ENCODE measurements at places on chromosomes 5 and 9.

GRCh38 chr9:101462558-101462957, 27.0 kb upstream of the ALDOB start:
- no peak for DNase-seq

DNA sequence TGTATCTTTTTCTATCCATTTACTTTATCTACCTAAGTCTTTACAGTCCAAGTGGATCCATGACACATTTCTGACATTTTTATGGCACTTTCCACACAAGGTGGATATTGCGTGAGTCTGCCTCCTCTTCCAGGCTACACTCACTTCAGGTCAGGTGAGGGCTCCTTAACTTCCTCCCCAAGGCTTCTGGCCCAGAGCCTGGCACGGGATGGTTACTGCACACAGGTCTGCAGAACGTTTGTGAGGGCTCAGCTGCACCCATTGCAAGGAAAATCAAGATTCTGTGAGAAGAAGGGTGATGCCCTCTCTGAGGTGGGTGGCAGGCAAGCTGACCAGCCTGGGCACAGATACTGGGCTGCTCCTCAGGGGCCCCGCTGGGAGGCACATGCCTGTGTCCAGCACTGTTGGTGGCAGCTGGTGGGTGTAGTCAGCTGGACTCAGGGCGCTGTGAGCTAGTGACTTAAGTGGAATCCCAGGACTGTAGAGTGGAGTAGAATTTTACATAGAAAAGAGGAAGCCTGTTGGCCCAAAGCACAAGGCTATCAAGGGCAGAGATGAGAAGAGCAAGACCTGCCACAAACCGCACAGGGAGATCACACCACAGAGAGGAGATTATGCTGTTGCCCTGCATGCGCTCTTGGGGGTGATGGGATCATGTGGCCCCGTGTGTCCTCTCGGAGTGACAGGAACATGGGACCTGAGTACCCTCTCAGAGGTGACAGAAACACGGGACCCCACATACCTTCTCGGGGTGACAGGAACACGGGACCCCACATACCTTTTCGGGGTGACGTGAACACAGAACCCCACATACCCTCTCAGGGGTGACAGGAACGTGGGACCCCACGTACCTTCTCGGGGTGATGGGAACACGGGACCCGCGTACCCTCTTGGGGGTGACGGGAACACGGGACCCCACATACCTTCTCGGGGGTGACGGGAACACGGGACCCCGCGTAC, 21.3 kb downstream of the AHRR start:
- DNase-seq, result no peak

DNA sequence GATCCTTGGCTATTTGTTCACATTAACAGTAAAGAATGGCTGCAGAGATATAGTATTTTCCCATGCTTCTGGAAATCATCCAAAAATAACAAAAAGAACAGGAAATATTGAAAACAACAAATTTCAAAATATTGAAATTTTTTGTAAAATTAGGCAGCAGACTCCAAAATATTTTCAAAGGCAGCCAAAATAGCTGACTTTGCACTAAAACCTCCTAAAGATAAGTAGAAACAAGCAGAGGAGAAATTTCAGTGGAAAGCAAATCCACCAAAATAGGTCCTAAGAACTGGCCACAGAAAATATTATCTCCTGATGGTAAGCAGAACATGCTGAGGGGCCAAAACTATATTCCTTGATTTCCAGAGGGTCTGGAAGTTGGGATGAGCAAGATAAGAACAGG, 456.3 kb upstream of the DMAC1 start:
- DNase-seq, result no peak

- DNase-seq, result no peak
Measured at GRCh38 chr5:103617913-103618312, 55.3 kb upstream of the NUDT12 start.

GRCh38 chr5:63439537-63439936, 522.7 kb downstream of the HTR1A start:
- no peak for DNase-seq

GRCh38 chr9:124621371-124622328, 114.5 kb upstream of the NR5A1 start:
- DNase-seq, result peak; percentile 88

GRCh38 chr5:13955896-13956295, 11.4 kb upstream of the DNAH5 start:
- DNase-seq, result peak; percentile 40

GRCh38 chr5:68652534-68652965, 437.0 kb downstream of the PIK3R1 start:
- peak; percentile 74 for DNase-seq

DNA sequence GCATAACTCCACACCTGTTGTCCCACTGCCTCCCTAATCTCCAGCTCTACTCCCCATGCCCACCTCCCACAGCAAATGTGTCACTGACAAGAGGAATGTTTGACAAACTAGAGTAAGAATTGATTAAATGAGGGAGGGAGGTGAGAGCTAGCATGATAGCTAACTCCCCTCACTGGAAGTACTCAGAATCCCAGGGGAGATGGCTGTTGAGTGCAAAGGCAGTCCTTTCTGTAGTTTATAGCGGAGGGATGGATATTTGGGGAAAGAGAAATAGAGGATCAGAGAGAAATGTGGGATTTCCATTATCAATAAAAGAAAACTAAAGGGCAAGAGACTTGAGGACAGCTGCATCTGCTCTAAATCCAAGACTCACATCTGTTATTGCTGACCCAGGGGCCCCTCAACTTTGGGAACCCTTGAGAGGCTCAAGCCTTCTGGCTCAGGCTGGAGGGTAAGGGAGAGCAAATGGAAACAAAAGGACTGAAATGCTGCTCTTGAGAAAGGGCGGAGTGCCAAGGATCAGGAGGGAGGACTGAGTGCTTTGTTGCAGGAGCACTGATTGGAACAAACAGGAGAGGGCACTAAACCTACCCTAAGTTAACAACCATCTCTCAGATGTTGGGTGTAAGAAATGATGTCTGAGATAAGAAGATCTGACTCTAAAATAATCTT, 372.1 kb downstream of the NTRK2 start:
- DNase-seq, result no peak

GRCh38 chr9:78023003-78023741, 8.4 kb downstream of the GNAQ start:
- DNase-seq, result peak; percentile 83

DNA sequence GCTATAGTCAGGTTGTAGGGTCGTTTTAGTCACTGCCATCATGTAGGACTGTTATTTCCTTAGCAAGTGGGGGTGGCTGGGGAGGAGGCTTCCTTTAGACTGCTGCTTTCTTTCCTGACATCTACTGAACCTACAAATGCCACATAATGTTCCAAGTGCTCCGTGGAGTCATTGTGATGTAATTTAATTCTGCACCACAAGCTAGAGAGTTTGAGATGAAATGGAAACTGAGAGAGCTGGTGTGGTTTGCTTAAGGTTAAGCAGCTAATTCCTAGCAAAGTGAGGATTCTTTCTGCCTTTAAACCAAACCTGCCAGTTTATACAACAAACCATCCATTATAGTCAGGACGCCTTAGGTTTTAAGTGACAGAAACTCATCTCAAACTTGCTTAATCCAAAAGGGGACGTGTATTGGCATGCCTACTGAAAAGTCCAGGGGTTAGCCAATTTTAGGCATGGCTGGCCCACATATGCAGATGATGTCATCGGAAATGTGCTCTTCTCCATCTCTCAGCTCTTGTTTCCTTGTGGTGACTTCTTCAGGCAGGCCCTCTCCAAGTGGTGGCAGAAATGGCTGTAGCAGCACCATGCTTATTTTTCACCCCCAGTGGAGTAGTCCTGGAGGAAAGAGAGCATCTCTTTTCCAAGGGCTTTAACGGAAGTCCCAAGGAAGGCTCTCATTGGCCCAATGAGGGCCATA, 30.5 kb downstream of the ZNF618 start:
- peak; percentile 55 for DNase-seq

DNA sequence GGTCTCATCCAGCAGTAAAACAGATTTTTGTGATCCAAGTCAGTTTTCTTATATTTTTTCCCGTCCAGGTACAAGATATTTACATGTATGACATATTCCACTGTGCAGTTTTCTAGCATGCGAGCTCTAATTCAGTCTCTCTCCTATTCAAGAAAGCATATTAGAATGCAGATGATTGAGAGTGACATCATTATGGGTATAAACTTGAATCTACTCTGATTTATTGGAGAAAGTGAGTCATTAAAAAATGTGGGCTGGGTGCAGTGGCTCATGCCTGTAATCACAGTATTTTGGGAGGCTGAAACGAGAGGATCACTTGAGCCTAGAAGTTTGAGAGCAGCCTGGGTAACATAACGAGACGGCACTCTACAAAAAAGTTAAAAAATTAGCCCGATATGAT, 6.2 kb downstream of the FER start:
- peak; percentile 45 for DNase-seq

GRCh38 chr5:36496471-36496870, 109.9 kb upstream of the SLC1A3 start:
- no peak for DNase-seq

GRCh38 chr5:145189746-145190145, 645.4 kb downstream of the PRELID2 start:
- no peak for DNase-seq

- no peak for DNase-seq
Measured at GRCh38 chr5:34511063-34511462, 145.1 kb upstream of the RAI14 start.

DNA sequence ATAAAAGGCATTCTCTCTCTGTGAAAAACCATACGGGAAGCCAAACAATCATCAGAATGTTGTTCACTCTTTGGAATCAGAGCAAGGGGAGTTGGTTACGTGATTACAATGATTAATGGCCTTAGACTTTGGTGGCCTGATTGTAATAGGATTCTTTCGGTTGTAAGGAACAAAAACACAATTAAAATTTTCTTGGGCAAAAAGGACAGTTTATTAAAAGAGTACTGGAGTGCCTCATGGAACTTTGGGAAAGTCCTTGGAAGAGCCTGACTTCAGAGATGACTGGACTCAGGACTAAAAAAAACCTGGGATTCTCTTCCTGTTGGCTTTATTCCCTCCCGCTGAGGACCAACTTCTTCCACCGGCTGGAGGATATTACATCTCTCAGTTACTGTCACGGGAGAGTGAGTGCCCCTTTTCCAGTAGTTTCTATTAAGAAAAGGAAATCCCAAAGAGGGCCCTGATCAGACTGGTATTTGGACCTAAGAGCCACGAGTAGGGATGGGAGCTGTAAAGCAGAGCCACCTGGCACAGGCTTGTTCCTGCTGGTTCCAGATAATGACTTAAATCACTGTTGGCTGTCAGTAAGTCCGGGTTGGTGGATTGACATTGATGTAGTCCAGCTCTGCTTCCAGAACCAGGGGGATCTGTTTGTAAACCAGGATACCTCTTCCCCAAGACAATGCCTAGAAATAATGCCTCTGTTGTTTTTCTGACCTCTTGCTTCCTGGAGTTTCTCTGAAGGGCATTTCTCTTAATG, 53.9 kb downstream of the CFAP95 start:
- peak; percentile 63 for DNase-seq

- DNase-seq, result no peak
Measured at GRCh38 chr9:128653908-128654307, 2.7 kb downstream of the DYNC2I2 start.

GRCh38 chr9:14399756-14400657, 86.1 kb upstream of the NFIB start:
- peak; percentile 45 for DNase-seq

GRCh38 chr9:114652776-114653555, 4.6 kb downstream of the TEX53 start:
- DNase-seq, result peak; percentile 61

DNA sequence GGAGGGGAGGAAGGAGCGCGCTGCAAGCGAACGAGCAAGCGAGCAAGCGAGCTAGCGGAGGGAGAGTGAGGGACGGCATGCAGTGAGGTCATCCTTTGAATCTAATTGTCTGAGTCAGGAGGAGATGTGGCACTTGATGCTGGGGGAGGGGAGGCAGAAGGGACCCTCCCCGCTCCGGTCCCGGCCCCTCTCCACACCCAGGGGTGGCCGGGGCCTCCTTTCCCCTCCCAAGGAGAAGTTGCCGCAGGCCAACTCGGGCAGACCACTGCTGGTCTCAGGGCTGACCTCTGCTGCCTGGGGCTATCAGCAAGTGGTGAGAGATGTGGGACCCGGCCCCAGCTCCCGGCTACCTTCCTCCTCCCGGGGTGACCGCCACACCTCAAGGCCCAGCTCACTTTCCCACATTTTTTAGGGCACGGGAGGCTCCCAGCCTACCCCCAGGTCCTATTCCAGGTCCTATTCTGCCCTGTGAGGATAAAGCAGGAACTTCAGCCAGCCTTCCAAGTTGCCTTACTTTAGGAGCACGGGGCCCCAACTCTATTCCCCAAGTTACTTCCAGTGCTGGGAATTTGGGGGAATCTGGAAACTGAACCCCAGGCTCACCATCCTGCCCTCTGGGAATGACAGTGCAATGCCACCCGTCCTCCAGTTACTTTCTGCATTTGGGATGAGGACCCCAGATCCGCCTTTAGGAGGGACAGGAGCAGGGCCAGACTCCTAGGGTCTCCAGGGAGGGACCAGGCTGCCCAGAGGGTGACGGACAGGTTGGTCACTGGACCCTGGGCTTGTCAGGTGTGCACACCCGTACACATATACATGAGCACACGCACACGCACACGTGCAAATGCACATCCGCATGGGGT, 11.1 kb downstream of the CNTFR start:
- DNase-seq, result peak; percentile 38

GRCh38 chr9:33125871-33126823, 41.0 kb downstream of the B4GALT1 start:
- no peak for DNase-seq

GRCh38 chr5:139806726-139807646, 11.4 kb downstream of the PSD2 start:
- no peak for DNase-seq

DNA sequence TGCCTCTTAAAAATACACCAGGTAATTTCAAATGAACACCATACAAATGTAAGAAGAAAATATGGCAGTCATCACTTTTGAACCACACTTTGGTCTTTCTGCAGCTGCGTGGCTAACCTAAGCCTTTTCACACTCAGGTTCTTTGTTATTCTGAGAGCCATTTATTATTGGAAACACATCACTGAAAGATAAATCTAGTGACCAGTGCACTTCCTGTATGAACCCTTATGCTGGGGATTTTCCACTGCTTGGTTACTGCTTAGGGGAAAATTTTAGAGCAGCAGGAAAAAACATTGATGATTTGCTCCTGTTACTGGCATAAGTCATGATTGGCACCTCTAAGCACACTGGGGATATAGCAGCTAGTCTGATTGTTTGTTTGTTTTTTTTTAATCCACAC, 58.6 kb upstream of the RANBP3L start:
- DNase-seq, result no peak

DNA sequence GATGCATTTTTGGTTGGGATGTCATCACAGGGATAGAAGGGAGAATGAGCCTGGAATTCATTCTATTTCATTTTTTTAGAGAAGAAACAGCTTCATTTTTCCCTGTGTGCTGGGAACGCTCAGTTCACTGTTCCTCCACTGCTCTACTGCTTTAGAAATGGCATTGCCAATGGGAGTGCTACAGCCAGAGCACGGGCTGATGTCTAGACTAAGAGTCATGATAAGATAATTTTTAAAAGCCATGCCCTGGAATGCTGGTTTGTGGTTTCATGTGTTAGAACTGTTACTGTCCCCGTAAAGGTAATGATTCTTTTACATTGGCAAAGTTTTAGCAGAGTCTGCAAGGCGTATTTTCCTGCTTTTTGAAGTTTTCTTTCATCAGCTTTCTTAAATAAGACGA, 119.6 kb downstream of the SEMA6A start:
- DNase-seq, result peak; percentile 43
